Memory B cell (primary cell): ENCODE measurements at places on chromosomes 11 and 22.
A peak's percentile ranks its signal among the peaks of the same experiment; 100 is the strongest.

GRCh38 chr11:126871792-126872191 lies 128.8 kb downstream of the KIRREL3 start:
- DNase-seq: no peak

DNA sequence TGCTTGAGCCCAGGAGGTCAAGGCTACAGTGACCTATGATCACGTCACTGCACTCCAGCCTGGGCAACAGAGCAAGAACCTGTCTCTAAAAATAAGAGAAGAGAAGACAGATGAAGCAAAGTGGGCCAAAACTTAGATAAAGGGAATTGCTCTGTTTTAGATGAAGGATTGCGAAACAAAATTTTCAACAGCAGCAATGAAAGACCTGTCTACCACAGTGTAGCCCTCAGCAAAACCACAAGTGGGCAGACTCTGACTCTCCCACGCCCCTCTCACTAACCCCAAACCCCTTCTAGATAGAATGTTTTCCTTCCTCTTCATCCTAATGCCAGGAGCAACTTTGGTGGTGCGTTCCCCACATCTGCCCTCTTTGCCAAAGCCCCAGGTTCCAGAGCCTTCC lies 105.6 kb upstream of the ALDH3B2 start:
- no peak for DNase-seq

DNA sequence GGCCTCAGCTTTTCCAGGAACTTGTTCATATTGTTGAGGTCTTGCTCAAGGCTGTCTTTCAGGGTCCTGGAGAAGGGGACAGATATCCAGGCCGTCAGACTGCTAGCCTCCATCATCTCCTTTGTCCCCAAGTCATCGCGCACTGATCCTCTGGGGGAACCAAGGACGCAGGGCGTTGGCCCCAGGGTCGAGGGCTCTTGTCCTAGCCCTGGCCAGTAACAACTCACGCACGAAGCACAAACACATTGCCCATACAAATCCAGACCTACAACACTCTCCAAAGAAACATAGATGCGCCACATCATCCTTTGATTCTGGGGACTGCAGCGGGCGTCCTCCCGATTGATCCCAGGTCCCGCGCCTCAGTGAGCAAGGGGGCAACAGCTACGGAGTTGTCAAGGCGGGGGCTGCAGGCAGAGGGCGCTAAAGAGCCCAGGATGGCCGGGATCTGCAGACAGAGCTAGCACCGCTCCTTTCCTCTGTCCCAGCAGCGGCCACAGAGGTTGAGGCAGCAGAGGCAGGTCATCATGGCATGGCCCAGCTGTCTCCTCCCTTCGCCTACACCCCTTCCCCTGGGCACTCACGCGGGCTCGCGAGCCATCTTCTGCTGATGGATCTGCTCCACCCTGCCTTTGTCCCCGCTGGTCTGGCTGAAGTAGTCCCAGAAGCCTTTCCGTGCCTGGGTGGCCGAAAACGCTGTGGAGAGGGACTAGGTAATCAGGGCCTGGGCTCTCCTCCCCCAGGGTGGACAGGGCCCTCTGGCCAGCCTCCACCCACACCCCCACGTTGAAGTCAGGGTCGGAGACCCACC lies 472 bp downstream of the APOA5 start:
- peak; percentile 72 for DNase-seq

- no peak for DNase-seq
These were observed 1425.8 kb downstream of the TBC1D22A start for GRCh38 chr22:48188231-48188721.

DNA sequence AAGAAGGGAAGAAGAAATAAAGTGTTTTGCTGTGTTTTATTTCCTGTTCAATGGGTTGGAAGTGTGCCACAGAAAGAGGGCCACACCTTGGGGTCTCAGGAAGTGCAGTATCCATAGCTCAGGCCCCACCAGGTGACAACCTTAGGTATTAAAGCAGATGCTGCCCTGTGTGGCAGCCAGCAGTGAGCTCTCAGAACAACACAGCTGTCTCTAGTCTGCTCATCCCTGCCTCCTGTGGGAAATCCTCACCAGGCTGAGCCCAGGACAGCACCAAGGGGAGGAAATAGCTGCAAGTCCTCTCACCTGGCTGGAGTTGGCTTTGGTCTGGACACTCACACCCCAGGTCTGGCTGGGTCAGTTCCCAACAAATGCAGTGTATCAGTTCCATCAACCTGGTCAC lies 25.1 kb downstream of the ARL14EP start:
- DNase-seq: no peak

- no peak for DNase-seq
These were observed 1.6 kb downstream of the IL2RB start for GRCh38 chr22:37148031-37148651.
